Activated CD4-positive, alpha-beta T cell treated with anti-CD3 and anti-CD28 coated beads, Interleukin-2, Interleukin-4, amounts not matched to agents 100 ng/mL and 50 ng/mL, durations not matched to agents 16 hours and 8 hours (primary cell): ENCODE measurements at places on chromosomes 5 and 9.

DNA sequence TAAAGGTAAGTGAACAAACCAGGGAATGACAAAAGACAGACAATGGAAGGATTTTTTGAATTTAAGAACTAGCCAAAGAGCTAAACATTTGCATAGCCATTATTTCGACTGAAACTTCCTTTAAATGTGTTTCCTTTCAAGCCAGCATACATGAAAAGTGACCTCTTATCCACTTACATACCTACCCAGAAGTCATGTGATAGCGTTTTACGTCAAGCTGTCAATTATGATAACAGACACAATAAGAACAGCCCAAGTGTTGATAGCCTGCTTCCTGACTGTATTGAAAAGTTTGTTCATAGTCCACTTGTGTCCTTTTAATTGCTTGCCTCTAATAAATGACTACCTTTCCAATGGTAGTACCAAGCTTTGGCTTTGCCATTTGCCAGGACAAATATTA lies 206.0 kb downstream of the NFIB start:
- DNase-seq: no peak

GRCh38 chr9:15543047-15543813 lies 9.6 kb upstream of the CCDC171 start:
- DNase-seq: no peak

DNA sequence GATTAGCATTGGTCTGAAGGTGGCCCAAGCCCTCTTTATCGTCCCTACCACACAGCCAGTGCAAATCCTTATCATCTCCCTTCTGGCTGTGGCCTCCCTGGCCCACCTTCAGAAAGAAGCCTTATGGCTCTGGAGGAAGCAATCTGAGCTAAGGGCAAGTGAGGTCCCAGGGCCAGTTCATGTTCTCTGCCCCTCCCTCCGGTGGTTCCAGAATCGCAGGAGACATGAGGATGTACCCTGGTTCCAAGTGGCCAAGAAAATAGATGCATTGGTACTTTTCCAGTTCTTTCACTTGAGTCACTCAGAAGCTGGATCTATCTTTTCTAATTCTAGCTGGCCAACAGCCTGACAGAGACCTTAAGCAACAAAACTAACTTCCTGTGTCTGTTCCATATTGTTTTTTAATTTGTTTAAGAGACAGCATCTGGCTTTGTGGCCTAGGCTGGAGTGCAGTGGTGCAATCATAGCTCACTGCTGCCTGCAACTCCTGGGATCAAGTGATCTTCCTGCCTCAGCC lies 60.7 kb downstream of the LHFPL2 start:
- DNase-seq: no peak

- DNase-seq: no peak
Measured at GRCh38 chr5:35035271-35035670, 12.5 kb downstream of the AGXT2 start.

- no peak for DNase-seq
Measured at GRCh38 chr9:37471942-37472684, 6.9 kb upstream of the ZBTB5 start.

DNA sequence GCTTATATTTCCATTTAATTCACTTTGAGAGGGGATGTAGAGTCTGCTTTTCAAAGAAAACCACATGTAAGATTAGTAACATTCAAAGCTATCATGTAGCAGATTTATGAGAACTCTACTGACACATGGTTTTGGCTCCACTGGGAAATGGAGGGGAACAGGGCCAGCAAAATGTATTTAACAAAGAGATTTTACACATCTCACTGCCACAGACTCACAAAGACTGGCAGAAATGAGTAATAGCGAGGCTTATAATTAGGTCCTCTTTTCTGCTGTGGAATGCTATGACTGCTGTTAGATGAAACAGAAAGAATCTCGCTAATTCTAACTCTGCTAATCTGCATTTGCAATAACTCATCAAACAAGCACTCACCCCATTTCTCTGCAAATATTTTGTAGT lies 4.5 kb downstream of the DAP start:
- peak; percentile 22 for DNase-seq
